Amygdala (tissue), 56 donors: ENCODE measurements at places on chromosomes 5 and 9.

DNA sequence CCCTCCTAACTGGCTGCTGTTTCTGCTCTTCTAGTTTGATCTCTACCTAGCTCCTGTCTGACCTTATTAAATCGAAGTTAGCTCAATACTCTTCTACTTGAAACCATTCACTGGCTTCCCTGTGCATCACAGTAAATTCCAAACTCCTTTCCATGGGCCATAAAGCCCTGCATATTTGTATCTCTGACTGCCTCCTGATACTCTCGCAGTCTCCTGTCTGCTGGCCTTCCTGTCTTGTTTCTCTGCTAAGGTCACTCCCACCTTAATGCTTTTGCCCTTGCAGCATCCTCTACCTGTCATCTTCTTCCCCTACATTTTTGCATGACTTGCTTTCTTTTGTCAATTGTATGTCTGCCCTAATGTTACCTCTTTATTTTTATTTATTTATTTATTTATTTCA lies 44.8 kb downstream of the SNCAIP start:
- DNase-seq, result no peak

- DNase-seq, result no peak
Measured at GRCh38 chr5:62011089-62011664, 294.8 kb upstream of the KIF2A start.

DNA sequence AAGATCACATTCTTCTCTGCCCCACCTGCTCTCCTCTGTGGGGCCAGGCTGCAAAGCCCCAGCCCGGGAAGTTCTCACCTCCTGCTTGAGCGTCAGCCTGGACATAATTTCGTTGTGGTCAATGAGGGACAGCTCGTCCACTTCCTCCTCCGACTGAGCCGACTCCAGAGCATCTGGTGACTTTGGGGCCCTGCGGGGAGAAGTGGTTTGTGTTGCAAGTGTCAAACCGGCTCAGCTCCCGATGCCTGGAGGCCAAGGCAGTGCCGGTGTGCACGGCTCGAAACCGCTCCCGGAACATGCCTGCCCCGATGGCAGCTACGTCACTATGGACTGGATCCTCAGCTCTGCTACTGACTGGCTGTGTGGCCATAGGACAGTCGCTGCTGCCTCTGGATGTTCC lies 52.8 kb downstream of the PRRT1B start:
- no peak for DNase-seq

DNA sequence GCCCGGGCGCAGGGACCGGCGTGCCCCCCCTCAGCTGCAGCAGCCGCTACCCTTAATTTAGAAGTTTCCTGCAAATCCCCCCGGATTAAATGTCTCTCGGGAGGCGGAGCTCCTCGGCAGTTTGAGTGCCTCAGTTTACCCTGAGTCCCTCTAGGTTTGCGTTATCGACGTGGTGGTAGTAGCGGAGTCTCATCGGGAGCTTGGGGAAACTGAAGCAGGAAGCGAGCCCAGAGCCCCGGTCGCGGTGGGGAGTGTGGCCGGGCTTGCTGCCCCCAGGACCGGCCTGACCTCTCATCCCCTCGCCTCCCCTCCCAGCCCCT lies 529 bp upstream of the TPM2 start:
- DNase-seq, result no peak

DNA sequence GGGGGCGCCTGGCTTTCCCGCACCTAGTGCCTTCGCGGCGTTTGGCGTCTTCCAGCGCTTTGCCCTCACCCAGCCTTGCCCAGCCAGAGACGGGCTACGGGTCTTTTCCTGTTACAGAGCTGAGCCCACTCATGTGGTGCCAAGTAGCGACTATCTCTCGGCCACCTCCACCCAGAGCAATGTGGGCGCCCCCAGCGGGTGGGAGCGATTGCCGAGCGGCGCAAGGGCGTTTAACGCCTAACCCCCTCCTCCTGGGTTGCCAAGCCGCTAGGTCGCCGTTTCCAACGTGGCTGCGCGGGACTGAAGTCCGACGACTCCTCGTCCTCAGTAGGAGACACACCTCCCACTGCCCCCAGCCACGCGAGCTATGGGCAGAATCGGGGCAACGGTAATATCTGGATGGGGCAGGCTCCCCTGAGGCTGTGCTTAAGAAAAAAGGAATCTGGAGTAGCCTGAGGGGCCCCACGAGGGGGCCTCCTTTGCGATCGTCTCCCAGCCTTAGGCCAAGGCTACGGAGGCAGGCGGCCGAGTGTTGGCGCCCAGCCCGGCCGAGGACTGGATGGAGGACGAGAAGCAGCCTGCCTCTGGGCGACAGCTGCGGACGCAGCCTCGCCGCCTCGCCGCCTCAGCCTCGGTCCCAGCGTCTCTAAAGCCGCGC lies 5.8 kb downstream of the TLX3 start:
- DNase-seq, result no peak

- DNase-seq, result no peak
Measured at GRCh38 chr9:123536455-123536868, 180.5 kb downstream of the CRB2 start.

DNA sequence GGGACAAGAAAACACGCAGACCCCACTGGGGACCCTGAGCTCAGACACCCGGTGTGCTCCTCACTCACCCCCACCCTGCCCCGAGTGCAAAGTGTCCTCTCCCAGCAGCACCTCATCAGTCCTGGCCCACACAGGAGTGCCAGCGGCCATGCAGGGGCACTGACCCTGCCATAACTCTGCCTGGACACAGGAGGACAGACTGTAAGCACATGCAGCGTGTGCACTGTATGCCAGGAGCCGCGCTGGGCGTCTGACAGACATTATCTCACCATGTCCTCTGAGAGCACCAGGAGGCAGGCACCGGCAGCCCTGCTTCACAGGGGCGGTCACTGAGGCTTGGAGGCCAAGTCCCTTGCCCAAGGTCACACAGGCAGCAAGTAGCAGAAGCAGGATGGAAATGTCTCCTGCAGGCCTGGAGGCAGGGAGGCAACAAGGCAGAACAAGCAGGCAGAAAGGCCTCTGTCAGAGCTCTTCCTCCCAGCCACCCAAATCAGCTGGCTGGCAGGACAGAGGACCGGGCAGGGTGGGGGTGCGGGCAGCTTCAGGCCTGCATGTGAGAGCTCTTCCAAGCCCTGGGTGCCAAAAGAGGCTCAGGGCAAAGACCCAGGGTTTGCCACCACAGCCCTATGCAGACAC lies 8.4 kb downstream of the EEIG1 start:
- DNase-seq, result peak; percentile 67

- DNase-seq, result no peak
Measured at GRCh38 chr5:5487585-5488360, 65.3 kb downstream of the ICE1 start.

- DNase-seq, result no peak
Measured at GRCh38 chr9:112542593-112543292, 56.1 kb downstream of the KIAA1958 start.

DNA sequence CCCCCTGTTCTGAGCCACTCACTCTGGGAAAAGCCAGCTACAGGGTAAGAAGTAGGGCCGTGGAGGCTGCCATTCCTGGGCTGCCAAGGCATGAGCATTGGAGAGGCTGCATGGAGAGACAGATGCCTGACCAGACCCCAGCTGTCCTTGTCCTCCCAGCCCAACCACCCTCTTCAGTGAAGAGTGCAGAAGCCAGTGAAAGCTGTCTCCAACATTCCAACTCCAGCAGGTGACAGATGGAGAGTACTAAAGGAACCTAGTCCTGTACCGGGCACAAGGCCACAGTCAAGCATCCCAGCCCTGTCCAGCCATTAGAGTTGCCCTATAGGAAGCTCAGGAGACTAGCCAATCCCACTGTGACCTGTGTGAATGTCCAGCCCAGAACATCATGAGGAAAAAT lies 165.1 kb downstream of the DIRAS2 start:
- DNase-seq, result no peak

DNA sequence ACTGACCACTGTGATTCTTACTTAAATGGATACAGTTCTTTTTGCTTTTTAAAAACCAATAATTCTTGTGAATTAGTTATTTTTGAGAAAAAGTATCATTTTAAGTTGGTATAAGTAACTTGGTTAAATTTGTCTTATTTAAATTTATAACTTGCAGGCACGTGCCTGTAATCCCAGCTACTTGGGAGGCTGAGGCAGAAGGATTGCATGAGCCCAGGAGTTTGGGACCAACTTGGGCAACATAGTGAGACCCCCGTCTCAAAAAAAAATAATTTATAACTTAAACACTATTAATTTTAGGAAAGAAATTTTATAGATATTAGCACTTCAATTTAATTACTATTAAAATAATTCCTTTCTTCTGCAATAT lies 5.0 kb downstream of the CPEB4 start:
- no peak for DNase-seq
